ENCODE measurements at places on chromosomes 1 and 21.
A peak's percentile ranks its signal among the peaks of the same experiment; 100 is the strongest.

DNA sequence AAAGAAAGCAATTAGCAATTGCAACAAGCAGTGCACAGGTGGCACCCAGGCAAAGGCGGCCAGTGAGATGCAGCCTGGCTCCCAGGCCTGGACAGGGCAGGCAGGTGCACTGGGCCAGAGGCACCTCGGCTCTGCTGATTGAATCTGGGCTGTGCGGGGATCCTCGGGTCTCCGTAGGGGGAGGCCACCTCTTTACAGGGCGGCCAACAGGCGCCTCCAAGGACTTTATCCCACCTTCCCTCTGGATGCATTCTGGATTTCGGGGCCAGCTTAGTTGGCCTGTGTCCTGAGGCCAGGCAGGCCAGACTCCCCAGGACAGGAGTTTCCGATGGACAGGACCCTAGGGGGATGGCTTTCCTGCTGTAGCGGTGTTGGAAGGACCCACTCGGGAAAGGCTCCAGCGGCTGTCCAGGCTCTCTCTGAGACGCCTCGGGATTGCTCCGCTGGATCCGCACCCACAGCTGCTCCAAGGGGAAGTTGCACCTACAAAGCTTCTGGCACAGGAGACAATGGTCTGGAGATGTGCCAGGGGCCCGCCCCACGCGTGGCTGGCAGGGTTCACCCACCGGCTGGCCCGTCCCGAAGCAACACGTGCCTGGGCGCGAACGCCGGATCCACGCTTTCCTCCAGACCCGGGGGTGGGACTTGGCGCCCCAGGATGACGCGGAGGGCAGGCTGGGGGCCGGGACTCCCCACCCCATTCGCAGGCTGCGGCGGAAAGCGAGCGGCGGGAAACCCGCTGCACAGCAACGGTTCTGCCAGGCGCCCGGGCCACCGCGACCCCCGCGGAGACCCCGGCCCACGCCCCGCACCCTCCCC is 810 bp downstream of the SLC19A1 start:
- peak; percentile 65 for DNase-seq

GRCh38 chr1:6688001-6688400 is 13.6 kb downstream of the DNAJC11 start:
- DNase-seq, result no peak

GRCh38 chr1:112937070-112937469 is 18.9 kb downstream of the SLC16A1 start:
- no peak for DNase-seq

GRCh38 chr1:42154685-42155084 is 1.5 kb downstream of the GUCA2B start:
- DNase-seq, result no peak

- no peak for DNase-seq
Measured at GRCh38 chr1:192147221-192147620, 11.0 kb upstream of the RGS18 start.

- DNase-seq, result no peak
Measured at GRCh38 chr1:184801503-184801902, 46.8 kb upstream of the EDEM3 start.

- DNase-seq, result no peak
Measured at GRCh38 chr21:38861989-38862683, 56.4 kb downstream of the ETS2 start.

DNA sequence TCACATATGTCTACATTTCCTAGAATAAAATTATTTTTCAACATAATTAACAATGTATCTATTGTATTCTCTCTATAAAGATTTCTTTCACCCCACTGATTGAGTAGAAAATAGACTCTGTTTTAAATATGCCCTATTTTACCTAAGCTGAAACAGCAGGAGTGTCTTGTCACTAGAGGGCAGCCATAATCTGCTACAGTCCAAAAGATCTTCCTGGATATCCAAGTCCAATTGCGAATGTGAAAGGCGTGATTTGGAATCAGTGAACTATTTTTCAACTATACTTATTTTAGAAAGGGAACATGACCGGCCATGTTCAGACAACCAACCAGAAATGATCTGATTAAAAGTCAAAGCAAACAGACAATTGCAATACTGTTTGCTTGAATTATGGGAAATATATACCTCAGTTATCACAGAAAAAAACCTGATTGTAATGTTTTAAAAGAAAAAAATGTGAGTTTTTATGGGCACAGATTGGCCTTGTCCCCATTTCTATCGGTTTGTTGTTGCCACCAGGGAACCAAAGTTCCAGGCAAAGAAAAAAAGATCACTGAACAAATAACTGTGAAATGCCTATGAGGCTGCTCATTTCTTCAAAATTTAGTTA is 1211.0 kb upstream of the ADGRL4 start:
- no peak for DNase-seq

- no peak for DNase-seq
Measured at GRCh38 chr1:224528900-224529299, 87.2 kb upstream of the CNIH3 start.

DNA sequence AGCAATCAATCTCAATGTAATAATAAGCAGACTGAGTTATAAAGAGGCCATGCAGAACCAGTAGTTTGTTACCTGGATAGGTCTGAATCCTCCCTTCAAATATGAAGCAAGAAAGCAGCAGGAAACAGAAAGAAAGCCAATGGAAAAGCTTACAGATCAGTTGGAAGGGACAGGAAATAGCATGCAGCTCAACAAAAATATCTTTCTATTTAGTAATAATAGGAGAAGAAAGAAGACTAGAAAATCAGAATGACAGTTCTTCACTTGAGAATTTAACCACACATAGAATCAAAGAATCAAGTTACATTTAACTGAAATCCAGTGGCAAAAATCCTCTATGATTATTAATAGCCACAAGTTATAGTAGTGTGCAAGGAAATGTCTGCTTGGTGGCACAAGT is 194.4 kb downstream of the EIF4G3 start:
- DNase-seq, result no peak

DNA sequence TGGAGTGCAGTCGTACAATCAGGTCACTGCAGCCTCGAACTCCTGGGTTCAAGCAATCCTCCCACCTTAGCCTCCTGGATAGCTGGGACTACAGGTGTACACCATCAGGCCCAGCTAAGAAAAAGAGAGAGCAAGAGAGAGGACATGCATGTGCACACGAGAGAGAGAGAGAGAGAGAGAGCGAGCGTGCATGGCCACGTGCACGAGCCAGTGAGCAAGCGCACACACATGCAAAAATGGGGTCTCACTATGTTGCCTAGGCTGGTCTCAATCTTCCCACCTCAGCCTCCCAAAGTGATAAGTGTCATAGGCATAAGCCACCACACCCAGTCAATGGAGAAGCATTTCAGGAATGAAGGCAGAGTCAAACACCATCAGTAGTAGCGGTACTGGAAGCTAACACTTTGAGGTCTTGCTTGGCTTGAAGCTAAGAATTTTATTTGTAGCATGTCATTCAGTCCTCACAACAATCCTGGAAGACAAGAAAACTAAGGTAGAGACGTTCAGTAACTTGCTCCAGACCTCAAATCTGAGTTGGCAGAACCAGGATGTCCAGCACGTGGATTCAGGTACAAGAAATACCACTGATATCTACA is 14.5 kb downstream of the GNB1 start:
- no peak for DNase-seq

GRCh38 chr1:246270236-246270635 is 236.8 kb downstream of the SMYD3 start:
- DNase-seq, result no peak

GRCh38 chr1:198918920-198919319 is 280.1 kb downstream of the PTPRC start:
- DNase-seq, result no peak
